ENCODE measurements at places on chromosomes 3 and 15. TPM values are rescaled to one million over a fixed set of nuclear protein-coding genes. Genes with fewer than 3 reads are reported as not detected.

Gene TNFSF10
- 30.1 TPM for total RNA-seq

Gene BCL6
- total RNA-seq: 4.9 TPM

Gene CHSY1
- total RNA-seq: 24.4 TPM

Gene BNC1
- 98.3 TPM for total RNA-seq

Gene VILL
- total RNA-seq: 3.5 TPM

Gene ZBED2
- total RNA-seq: 124 TPM

Gene MBD4
- 18.1 TPM for total RNA-seq

Gene RASGRP1
- total RNA-seq: not detected

Gene GABRR3
- total RNA-seq: not detected

Gene MEIS2
- total RNA-seq: 10.3 TPM
